DMS79 treated with DMSO at 0.1 percent for 48 hours (cell line): ENCODE measurements at places on chromosomes 13 and 19.

DNA sequence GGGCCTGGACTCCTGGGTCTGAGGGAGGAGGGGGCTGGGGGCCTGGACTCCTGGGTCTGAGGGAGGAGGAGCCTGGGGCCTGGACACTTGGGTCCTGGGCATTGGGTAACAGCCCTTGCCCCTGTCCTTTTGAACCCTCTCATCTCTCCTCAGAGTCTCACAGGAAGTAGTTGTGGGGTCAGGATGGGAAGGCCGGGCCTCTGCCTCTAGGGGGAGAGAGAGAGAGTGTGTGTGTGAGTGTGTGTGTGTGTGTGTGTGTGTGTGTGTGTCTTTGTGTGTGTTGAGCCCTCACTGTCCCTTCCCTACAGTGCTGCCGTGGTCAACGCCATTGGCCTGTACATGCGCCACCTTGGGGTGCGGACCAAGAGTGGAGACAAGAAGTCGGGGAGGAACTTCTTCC, 10.9 kb downstream of the ARHGEF1 start:
- no peak for DNase-seq

GRCh38 chr19:38617764-38618589, at the start of gene MAP4K1:
MAP4K1 (minus strand) TSS chr19:38617953; CDS start chr19:38617895, 58 bp downstream.
- DNase-seq: peak; percentile 29

- no peak for DNase-seq
Observed at GRCh38 chr13:28750187-28751045, 31.6 kb upstream of the SLC46A3 start.

DNA sequence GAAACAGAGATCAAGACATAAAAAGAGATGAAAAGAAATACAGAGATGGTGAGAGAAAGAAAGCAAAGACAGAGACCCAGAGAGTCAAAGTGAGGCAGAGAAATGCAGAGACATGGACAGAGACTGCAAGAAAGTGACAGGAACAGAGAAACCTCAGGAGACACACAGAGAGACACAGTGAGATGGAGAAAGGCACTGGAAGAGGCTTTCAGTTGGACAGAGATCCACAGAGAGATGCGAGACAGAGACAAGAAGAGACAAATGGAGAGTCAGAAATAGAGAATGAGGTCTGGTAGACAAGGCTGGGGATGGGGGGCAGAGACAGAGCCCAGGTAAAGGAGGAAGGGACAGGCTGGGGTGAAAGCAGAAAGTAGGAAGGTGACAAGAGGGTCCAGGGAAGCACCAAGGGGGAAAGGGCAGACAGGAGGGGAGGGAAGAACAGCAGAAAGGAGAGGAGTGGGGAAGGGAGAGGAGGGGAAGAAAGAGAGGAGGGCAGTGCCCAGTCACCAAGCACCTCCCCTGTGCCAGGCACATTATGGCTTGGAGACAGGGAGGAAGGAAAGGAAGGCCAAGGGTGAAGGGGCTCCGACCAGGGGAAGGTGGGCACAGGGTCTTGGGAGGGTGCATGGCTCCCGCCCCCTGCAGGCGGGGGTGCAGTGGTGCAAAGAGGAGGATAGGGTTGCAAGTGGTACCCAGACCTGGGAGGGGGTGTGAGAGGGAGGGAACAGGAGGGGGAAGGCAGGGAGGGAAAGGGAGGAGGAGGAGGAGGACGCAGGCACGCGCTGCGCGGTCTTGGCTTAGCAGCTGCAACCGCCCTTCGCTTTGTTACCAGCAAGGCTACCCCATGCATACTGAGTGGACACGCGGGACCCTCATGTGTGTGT, 38.4 kb downstream of the DEDD2 start:
- no peak for DNase-seq

GRCh38 chr19:35727053-35727955, 9.5 kb downstream of the KMT2B start:
- no peak for DNase-seq

DNA sequence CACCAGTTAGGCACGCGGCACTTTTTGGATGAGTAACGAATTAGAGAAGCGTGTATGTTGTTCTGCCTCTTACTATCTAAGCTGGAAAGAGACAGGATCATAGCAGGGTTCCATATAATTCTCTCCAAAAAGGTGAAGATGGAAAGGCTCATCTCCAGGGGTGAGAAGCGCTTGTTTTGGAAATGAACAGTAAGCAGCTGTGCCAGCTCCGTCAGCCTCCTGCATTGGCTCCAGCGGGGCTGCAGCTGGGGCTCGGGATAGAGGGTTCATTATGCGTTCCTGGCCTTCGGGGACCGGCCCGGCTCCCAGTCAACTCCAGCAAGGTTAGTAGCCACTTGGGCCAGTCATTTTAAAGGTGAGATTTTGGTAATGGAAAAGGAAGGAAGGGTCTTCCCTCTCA, 155.5 kb downstream of the COL4A1 start:
- no peak for DNase-seq

GRCh38 chr19:50401605-50402450, 16.9 kb upstream of the SPIB start:
- no peak for DNase-seq

GRCh38 chr19:33147538-33147937, 15.6 kb downstream of the WDR88 start:
- no peak for DNase-seq

- DNase-seq: no peak
Observed at GRCh38 chr13:28954810-28955209, 134.7 kb downstream of the MTUS2 start.

- DNase-seq: no peak
Observed at GRCh38 chr19:19679176-19680073, 10.8 kb downstream of the ZNF101 start.

DNA sequence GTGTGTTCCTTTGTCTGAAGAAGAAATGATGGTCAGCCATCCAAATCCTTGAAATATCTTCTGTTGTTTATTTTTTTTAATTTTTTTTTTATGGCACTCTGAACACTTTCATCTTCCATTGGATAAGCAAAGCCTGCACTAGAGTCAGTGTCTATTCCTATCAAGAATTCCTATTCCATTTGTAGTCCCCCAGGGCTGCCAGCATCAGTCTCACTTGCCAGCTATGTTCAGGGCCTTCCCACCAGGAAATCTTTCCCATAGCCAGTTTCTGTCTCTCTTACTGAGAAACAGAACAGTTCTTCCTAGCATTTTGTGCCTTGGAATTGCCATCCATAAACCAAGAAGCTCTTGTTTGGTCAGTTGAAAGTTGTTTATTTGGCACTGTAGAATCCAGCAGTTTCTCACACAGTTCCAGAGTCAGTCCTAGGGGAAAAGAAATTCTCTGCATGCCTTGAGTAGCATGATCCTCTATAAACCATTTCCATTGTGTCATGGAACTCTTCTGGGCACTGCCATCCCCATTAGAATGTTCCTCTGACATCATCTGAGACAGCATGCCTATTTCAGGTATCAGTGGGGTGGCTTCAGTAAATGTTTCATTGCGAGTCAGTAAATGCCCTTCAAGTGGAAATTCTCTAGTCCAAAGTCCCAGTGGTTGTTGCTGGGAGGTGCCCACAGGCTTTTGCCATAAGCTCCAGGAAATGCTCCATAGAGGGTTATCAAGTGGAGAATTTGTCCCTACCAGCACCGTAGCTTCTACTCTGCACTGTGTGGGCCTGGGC, 18.7 kb upstream of the SPRYD7 start:
- no peak for DNase-seq

DNA sequence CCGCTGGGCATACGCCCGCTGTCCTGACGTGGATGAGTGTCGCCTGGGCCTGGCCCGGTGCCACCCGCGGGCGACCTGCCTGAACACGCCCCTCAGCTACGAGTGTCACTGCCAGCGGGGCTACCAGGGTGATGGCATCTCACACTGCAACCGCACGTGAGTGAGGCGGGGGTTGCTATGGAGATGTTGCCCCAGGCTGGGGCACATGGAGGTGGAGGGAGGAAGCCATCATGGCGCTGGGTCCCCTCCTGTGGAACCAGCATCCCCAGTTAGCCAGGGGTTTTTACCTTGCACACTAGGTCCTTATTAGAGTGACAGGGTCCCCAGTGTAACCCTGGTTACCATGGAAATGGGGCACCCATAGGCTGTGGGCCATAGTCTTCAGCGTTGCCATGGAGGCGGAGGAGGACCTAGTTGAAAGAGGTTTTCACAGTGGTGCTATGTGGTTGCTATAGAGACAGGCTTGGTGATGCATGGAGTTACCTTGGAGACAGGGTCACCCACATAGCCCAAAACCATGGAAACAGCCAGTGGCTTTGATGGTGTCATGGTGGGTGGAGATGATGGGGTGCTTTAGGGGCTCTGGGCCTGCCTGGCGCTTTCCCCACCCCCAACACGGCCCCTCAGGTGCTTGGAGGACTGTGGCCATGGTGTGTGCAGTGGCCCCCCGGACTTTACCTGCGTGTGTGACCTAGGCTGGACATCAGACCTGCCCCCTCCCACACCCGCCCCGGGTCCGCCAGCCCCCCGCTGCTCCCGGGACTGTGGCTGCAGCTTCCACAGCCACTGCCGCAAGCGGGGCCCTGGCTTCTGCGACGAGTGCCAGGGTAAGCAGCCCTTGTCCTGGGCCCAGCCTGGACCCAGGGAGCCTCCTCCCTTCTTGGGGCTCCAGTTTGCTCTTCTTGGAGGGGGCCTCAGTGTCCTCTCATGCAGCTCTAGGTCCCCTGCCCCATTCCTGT, 27.1 kb downstream of the MEGF8 start:
- peak; percentile 96 for DNase-seq

DNA sequence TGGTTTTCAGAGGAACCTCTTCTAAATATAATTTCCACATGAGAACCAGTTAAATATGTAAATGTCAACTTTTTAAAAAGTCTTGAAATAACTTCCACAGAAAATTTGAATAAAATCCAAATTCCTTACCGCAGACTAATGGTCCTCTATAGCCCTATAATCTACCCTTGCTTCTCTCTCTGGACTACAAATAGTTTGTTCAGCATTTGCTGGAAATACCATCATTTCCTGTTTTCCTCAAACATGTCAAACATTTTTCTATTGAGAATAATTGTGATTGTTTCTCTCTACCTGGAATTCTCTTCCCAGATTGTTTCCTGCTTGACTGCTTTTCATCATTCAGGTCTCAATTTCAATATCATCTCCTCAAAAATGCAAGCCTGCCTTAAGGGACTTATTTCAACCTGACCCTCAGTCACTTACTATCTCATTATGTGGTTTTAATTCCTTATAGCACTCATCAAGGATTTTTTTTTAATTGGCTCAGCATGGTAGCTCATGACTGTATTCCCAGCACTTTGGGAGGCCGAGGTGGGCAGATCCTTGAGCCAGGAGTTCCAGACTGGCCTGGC, 898.9 kb upstream of the MIR17HG start:
- no peak for DNase-seq

- DNase-seq: no peak
Observed at GRCh38 chr19:15225760-15226159, 6.5 kb downstream of the EPHX3 start.

DNA sequence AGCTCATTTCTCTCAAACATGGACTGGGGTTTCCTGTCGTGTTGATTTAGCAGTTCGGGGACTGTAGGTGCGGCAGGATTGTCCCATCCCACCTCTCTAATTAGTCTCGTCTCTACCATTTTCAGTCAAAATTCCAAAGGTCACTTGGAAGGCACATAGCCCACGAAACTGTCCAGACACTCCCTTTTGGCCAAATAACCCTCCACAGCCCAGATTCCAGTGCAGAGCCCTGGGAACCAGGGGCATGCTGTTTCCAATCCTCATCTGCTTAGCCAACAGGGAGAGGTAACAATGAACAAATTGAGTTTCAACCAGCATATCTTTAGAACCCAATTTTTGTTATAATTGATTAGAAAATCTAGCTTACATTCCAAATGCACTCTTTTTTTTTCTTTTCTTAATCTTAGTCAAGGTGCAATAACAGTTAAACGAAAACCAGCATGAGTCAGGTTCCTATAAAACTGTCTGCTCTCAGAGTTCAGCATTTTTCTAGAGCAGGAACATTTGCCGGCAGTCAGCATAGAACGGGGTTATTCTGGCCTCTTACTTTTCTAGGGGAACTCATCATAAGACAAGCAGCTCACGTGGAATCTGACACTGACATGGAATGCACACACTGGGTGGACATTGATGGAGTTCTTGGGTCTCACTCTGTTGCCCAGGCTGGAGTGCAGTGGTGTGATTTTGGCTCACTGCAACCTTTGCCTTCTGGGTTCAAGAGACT, 14.4 kb upstream of the CEBPA start:
- DNase-seq: no peak

DNA sequence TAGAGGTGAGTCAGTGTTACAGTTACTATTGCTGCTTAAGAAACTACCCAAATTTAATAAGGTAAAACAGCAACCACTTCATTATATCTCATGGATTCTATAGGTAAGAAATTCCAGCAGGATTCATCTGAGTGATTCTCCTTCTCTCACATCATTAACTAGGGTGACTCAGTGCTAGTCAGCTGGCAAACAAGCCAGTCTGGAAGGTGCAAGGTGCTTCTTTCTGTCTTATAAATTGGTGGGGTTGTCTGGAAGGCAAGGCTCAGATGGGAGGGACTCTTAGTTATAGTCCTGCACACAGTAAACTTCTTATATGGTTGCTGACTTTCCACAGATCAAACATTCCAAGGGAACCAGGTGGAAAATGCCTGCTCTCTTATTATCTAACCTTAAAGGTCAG, 484.5 kb downstream of the GPC5 start:
- no peak for DNase-seq

DNA sequence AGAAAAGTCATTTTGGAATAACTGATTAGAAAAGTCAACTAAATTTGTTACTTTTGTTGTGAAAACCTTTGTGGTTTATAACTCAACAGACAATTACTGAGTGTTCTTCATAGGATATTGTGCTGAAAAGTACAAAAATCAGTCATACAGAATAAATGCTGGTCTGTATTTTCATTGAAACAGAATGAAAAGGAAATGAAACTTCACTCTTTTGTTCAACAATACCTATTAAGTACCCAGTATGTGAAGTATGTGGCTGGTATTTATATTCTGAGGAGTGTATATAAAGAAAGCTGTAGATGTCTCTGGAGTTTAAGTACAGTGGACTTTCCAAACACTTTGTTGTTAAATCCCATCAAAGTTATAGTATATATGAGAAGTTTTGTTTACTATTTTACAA, 828.4 kb upstream of the ATXN8OS start:
- no peak for DNase-seq

- no peak for DNase-seq
Observed at GRCh38 chr13:77113496-77113895, 86.5 kb upstream of the FBXL3 start.

GRCh38 chr19:4035582-4035981, 28.0 kb downstream of the PIAS4 start:
- DNase-seq: no peak
